Stimulated activated CD4-positive, alpha-beta T cell treated with anti-CD3 and anti-CD28 coated beads, Interleukin-4, amount 100 ng/mL, for 1 hour (primary cell): ENCODE measurements at places on chromosomes 13 and 19.

- DNase-seq: peak; percentile 82
Measured at GRCh38 chr19:55580628-55581144, at the start of gene ZNF579. ZNF579 (minus strand) TSS chr19:55580848; CDS start chr19:55579639, 1,209 bp downstream.

DNA sequence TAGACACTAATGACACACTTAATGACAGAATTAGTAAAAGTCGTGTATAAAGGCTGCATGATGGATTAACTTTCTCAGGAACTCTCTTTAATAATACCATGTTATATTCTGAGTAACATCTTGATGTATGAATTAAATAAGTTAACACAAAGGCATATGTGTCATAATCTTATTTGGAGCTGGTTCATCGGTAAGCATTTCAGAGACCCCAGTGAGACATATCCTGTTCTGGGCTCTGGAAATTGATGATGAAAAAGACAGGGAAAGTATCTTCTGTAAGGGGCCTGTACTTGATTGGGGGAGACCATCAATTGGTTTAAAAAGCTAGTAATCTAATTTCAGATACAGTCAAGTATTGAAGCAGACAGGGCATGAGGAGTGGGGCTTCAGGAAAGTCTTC is 547.9 kb downstream of the GPC6 start:
- DNase-seq: no peak

DNA sequence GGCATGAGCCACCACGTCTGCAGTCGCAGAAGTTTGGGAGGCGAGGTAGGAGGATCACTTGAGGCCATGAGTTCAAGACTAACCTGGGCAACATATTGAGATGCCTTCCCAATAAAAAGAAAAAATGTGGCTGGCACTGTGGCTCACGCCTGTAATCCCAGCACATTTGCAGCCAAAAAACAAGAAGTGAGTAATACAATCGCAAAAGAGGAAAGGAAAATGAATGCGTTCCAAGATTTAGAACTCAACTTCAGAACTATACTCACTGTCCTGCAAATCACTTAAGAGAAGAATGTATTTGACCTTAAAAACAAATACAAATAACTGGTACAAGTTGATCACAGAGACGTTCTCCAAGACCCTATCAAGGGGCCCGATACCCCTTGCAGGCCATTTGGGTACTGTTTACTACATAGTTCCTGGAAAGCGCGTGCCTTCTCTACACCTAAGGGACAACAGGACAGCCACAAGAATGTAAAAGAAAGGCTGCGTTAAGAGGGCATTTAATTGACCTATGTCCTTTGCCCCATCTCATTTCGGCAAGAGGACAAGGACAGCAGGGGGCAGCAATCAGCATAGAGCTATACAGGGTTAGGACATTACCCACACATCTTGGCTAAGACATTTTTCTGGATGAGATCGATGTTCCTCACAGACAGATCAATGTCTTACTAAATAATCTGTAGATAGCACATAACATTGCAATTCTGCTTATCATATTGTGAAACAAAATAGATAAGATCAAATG is 41.3 kb downstream of the FLT3 start:
- peak; percentile 43 for DNase-seq

DNA sequence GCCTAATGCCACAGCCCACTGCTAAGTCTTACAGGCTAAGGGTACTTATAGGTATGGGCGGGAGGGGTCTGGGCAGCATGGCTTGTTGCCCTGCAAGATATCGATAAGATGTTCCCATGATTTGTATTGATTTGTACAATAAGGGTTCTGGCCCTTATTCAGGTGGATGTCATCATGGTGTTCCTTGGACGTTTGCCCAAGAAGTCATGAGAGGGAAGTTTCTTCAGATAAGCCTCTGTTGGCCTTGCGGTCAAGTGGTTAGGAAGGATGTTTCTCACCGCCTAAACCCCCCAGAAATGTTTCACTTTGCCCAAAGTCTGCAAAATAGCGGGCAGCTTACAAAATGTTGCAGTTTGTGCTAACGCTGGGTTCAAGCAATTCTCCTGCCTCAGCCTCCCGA is 7.3 kb downstream of the PARP4 start:
- no peak for DNase-seq

GRCh38 chr13:21458451-21458812 is 671 bp downstream of the ZDHHC20 start:
- DNase-seq: peak; percentile 45

GRCh38 chr19:9531933-9532332 is 6.5 kb downstream of the ZNF426 start:
- no peak for DNase-seq

DNA sequence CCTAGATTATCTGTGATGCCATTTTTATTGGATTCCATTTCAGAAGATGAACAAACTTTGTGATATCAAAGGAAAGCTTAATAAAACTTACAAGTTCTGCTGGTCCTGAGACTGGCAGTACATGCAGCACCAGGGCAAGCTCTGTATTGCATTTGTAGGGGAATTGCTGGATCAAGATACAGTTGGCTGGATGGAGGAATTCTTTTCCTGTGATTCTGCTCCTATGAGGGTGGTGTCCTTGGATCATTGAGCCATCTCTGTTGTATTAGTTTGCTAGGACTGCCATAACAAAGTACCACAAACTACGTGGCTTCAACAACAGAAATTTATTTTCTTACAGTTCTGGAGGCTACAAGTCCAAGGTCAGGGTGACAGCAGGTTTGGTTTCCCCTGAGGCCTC is 33.9 kb upstream of the CSNK1A1L start:
- no peak for DNase-seq

DNA sequence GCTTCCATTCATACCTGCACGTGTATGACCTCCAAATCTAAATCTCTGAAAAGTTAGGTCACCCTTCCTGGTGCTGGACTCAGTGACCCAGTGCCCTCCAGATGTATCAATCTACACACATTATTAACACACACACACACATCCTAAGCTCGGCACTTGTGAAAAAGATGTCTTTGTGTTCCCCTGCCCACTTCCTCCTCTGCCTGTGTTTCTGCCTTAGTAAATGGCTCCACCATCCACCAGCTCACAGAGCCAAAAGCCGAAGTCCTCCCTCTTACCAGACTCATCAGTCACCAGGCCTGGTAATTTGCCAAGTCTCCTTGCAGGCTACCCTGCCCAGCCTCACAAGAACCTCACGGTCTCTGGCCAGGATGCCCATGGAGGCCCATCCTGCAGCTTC is 131.5 kb downstream of the SHISA2 start:
- no peak for DNase-seq

- no peak for DNase-seq
Measured at GRCh38 chr13:86085890-86086289, 286.7 kb upstream of the SLITRK6 start.

DNA sequence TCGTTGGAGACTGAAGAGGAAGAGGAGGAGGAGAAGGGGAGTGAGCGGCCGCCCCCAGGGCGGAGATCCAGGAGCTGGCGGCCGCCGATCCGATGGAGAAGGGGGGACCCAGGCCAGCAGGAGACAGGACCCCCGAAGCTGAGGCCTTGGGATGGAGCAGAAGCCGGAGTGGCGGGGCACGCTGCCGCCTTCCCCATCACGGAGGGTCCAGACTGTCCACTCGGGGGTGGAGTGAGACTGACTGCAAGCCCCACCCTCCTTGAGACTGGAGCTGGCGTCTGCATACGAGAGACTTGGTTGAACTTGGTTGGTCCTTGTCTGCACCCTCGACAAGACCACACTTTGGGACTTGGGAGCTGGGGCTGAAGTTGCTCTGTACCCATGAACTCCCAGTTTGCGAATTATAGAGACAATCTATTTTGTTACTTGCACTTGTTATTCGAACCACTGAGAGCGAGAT is 1.8 kb downstream of the GADD45B start:
- DNase-seq: no peak

DNA sequence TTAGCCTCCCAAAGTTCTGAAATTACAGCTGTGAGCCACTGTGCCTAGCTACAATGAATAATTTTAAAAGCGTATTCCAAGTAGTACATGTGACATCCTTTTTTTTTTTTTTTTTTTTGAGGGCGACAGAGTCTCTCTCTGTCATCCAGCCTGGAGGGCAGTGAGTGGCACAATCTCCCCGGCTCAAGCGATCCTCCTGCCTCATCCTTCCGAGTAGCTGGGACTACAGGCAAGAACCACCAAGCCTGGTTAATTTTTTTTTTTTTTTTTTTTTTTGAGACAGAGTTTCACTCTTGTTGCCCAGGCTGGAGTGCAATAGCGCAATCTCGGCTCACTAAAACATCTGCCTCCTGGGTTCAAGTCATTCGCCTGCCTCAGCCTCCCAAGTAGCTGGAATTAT is 3.8 kb upstream of the PRR12 start:
- DNase-seq: no peak

DNA sequence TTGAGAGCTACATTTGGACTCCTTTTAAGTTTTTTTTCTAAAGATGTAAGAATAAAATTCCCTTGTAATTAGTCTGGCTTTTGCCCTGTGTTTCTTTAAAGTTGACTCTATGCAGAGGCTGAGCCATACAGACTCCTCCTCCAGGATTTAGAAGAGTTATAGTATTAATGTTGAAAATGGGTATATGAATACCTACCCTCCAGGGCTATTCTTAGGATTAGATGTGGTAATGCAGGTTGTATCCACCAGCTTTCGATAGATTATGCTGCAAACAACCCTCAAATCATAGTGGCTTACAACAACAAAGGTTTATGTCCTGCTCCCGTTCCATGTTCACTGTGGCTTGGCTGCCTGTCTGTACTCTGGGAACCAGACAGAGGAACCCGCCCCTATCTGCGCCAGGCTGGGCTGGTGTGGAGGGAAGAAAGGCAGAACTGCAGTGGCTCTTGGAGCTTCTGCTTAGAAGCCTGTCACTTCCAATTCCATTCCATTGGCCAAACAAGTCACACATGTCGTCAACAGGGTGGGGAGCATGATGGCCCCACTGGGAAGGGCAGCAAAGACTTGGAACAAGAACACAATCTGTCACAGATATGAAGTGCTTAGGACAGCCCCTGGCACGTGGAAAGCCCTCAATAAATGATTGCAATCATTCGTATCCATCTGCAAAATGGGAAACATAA is 290.8 kb downstream of the FOXO1 start:
- DNase-seq: no peak

DNA sequence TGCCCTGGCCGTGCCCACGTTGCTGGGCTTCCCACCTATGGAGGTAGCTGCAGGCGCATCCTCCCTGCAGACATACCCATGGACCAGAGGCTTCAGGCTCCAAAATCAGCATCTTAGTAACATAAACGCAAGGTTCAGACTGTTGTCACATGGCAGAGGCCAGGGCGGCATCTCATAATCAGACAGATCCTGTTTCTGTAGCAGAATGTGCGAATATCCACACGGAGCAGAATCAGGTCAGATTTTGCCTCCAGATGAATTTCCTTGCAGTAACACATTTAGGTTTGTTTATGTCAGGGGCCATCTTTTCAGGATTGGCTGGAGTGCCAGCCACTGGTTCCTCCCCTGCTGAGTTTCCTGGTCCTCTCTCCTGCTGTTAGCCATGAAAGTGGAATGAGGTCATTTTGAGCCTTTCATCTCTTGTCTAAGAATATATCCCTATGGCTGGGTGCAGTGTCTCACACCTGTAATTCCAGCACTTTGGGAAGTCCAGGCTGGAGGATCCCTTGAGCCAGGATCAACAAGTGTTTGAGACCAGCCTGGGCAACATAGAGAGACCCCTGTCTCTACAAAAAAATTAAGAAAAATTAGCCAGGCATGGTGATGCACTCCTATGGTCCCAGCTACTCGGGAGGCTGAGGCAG is 20.5 kb downstream of the SMARCA4 start:
- no peak for DNase-seq

GRCh38 chr13:91978571-91978970 is 580.1 kb downstream of the GPC5 start:
- no peak for DNase-seq

GRCh38 chr13:112804374-112804773 is 114.5 kb downstream of the ATP11A start:
- no peak for DNase-seq

GRCh38 chr19:48290771-48291488 is 21.0 kb downstream of the ZNF114 start:
- DNase-seq: peak; percentile 66

- no peak for DNase-seq
Measured at GRCh38 chr19:54614726-54615125, 15.6 kb upstream of the LILRB1 start.

DNA sequence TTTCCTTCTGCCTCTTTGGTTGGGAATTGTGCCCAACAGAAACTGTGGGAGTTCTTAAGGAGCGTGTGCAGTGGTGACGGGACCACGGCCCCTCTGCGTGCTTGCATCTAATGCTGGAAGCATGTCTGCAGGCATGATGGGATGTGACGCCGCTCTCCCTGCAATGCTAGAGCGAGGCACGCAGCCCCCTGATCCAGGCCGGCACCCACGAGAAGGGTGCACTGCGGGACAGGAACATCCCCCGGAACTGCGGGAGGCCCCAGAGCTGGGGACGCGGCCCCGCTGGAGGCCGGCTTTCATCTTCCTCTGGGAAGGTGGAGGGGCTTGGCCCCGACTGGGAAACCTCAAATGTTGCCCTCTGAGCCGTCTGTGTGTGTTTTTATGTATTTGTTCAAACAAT is 32.7 kb downstream of the TMEM255B start:
- no peak for DNase-seq

GRCh38 chr13:53545340-53545941 is 516.8 kb downstream of the OLFM4 start:
- no peak for DNase-seq

GRCh38 chr13:27813826-27814225 is 21.5 kb downstream of the GSX1 start:
- no peak for DNase-seq

DNA sequence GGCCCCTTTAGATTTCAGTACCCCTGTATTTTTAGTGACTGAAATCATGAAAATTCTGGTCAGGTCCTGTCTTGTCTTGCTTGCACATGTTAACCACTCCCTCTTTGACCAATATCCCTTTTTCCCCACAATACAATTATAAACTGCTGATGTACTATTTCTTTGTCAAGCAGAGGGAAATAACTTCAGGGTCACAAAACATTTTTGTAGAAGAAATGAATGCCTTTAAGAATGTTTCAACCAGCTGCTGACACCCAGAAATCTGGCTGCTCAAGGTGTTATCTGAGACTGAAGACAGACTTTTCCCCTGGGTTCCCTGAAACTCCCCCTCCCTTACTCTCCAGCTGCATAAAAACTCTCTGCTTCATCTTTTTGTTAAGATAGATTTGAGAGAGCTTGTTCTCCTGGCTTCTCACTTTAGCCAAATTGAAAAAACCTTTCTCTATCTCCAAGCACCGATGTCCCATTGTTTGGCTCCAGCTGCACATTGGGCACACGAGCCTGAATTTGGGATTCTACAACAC is 18.4 kb upstream of the ACOD1 start:
- DNase-seq: no peak

DNA sequence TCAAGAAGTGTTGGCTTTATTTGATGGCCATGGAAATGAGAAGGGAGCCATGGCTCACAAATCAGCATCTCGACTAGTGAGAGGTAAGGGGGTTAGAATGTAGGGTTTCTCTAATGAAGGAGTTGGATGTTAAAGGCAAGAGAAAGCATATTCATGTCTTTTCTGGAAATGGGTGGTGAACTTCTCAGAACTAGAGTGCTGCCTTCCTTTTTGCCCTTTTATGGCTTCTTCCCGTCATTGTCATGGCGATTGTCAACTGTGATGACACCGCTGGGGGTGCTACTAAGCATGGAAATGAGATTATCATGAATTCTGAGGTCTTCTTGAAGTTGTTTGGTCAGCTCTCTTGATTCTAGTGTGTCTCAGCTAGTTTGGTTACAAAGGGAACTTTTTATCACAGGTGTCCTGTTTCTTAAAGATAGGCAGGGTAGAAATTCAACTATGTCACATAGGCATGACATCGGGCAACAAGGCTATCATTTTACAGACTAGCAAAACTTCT is 180.4 kb downstream of the LIG4 start:
- no peak for DNase-seq

GRCh38 chr19:54521860-54522513 is 19.4 kb downstream of the LAIR2 start:
- DNase-seq: no peak

GRCh38 chr13:95222733-95223018 is 78.6 kb downstream of the ABCC4 start:
- DNase-seq: no peak
